Stimulated activated CD8-positive, alpha-beta memory T cell treated with anti-CD3 and anti-CD28 coated beads, Interleukin-4, amount 100 ng/mL, for 24 hours (primary cell): ENCODE measurements at places on chromosomes 4 and X.

- DNase-seq, result no peak
Observed at GRCh38 chrX:27889878-27890277, 82.1 kb downstream of the MAGEB10 start.

GRCh38 chrX:100931925-100932285 is 3.2 kb upstream of the XKRX start:
- no peak for DNase-seq

GRCh38 chr4:162265802-162266201 is 102.0 kb upstream of the FSTL5 start:
- no peak for DNase-seq

GRCh38 chr4:7293703-7294102 is 101.4 kb downstream of the SORCS2 start:
- DNase-seq, result no peak

GRCh38 chr4:98720871-98721480 is 62.6 kb upstream of the TSPAN5 start:
- no peak for DNase-seq
